NCI-H510A treated with DMSO at 0.1 percent for 48 hours (cell line): ENCODE measurements at places on chromosomes 12 and 14.

DNA sequence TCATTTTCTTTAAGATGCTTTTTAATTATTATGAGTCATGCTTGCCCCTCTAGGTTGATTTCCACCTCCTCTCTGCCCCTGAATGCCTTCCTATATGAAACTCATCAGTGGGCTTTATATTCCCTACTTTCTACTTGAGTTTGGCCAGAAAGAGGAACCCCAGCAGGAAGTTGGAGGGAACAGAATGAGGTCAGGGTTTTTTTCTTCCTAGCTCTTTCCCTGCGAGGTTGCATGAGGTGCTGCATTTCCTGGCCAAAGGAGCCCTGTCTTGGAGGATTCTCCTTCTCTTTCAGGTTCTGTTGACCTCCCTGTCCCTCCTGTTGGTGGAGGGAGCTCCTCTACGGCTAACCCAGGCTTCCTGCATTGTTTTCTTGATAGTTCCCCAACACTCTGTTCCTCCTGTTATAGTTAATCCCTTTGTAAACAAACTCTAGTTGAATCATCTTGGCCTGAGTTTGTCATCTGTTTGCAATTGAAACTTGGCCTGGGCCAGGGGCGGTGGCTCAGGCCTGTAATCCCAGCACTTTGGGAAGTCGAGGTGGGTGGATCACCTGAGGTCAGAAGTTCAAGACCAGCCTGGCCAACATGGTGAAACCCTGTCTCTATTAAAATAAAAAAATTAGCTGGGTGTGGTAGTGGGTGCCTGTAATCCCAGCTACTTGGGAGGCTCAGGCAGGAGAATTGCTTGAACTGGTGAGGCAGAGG, 15.3 kb upstream of the SPIC start:
- peak; percentile 81 for DNase-seq

DNA sequence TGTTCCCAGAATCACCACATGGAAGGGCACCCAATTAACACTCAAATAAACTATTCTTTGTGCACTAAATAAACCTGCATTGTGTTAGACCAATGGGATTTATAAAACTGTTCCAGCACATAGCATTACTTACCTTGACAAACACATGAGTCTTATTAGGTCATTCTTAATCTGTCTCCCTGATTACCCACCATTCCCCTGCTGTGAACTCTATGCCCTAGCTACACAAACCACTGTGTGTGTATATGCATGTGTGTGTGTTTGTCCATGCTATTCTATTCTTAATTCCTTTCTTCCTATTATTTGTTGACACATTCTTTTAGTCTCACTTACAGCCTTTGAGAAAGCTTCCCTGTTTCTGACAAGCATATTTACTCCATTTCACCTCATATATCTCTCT, 303.6 kb upstream of the GARIN6 start:
- DNase-seq: no peak

DNA sequence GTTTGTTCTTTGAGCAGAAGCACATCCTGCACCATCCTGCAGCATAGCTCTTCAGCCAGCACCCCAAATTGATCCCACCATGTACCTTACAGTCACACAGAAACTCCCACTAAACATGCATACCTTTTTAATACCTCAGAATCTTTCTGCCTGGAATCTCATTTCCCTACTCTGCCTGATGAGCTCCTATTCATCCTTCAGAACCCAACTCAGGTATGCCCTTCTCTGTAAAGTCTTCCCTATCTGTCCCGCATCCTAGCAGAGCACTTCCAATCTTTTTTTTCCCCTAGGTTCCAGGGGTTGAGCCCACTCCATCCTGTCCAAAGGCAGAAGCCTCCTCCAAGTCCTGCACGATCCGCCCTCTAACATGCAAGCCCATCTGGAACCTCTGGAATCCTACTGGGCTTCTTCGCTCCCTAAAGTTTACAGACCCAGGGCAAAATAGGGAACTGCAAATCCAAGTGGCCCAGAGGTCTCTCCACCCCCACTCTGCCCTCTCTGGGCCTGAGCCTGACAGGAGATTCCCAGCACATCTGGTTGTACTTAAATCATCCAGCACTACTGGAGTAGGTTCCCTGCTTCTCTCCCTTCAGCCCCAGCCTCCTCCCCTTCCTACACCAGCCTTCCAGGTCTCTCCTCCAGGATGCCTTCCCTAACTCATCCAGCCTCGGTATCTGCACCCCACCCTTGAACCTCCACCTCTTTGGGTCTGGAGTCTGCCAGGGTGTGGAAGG, 4.1 kb upstream of the FIGNL2 start:
- no peak for DNase-seq

DNA sequence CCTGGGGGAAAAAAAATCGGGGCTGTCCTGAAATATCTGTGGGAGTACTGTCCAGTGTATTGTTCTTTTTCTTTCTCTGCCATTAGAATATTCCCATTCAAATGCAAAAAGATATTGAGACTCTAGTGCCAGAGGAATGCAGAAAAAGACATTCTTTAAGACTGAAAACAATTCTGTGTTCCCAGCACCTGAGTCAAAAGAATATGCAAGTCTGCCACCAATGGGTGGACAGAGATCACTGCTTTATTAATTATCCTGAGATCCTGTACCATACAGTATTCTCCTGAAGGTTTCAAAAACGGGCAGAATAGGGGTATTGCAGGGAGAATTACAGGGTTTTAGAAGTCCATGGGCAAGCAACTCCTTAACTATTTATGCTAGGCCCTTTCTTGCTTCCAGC, 361.8 kb downstream of the C12orf50 start:
- peak; percentile 56 for DNase-seq

DNA sequence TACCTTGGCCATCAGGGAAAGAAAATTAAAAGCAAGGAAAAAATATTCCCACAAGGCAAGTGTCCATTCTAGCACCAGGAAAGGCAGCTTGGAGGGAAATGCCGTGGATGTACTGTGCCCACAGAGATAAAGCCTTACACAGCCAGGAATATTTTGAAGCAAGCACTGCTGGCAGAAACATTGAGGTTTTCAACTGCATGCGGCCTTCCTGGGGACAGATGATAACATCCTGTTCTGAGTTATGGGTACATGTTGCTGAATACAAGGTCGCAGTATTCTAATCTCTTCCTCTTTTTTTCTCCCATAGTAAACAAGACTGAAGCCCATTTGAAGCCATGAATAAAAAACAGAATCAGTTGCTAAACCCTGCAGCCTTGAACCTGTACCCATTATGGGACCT, 197.1 kb downstream of the BTG1 start:
- no peak for DNase-seq

- no peak for DNase-seq
Measured at GRCh38 chr12:61781021-61781581, 479.1 kb upstream of the USP15 start.

DNA sequence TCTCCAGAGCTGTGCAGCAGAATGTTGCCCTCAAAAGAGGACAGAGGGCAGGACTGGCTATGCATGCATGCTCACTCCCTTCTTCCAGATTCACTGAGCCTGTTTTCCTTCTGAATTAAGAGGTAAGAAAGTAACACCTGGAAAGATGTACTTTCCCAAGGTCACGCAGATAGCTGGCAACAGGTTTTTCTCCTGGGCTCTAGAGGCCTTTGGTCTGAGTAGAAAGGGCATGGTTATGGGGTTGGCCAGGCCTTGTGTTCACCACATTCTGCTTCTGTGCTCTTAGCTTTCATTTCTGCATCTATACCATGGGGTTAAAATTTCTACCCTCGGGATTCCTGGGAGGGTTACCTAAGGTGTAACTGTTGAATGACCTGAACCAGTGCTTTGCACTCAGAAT, 57.5 kb downstream of the RASSF3 start:
- no peak for DNase-seq

DNA sequence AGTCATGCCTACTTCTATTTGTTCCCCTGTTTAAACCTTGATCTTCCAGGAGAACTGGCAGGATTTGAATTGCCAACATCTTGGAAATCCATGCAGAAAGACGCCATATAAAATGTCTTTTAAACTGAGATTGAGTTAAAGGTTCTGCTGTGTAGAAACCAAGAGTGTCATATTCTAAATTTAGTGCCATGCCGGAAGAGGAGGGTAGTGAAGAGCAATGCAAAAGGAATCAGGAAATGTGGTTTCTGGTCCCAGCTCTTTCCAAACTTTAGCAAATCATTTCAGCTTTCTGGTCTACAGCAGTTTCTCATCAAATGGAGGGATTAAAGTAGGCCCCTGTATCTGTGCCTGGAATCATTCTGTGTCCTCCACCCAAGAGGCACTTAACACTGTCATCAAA, 85.7 kb downstream of the BTG1 start:
- DNase-seq: no peak

GRCh38 chr14:28666961-28667360, 99.6 kb upstream of the FOXG1 start:
- no peak for DNase-seq

GRCh38 chr14:74558655-74559054, 53.4 kb downstream of the LTBP2 start:
- DNase-seq: no peak

- no peak for DNase-seq
Measured at GRCh38 chr12:122560138-122560537, 33.1 kb downstream of the KNTC1 start.

GRCh38 chr14:47009615-47010014, 358.0 kb upstream of the RPL10L start:
- DNase-seq: no peak

- DNase-seq: no peak
Measured at GRCh38 chr12:47610686-47611252, 95.1 kb downstream of the RPAP3 start.

DNA sequence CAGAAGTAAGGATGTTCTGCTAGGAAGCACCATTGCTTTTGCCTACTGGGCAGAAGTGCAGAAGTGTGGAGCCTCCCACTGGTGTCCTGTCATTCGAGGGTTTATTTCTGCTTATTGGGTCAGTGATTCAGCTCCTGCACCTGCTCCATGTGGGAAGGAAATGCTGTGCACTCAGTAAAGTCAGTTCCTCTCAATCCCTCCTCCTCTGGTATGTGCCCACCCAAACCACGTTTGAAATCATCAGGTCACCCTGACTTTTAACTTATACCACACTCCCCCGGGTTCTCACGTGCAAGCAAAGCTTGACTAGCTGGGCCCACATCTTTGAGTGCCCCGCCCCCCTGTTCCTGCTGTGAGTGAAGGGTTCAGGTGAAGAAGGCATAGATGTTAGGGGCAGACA, 223.7 kb downstream of the CHST11 start:
- no peak for DNase-seq

- no peak for DNase-seq
Measured at GRCh38 chr12:49968471-49968870, 4.3 kb upstream of the AQP6 start.

- no peak for DNase-seq
Measured at GRCh38 chr12:118645219-118645618, 268.9 kb downstream of the SUDS3 start.

- DNase-seq: no peak
Measured at GRCh38 chr14:71388862-71389261, 481.6 kb downstream of the PCNX1 start.

GRCh38 chr14:98278800-98279199, 993.2 kb downstream of the BCL11B start:
- DNase-seq: no peak

- DNase-seq: no peak
Measured at GRCh38 chr12:18239526-18239925, 21.8 kb upstream of the PIK3C2G start.

DNA sequence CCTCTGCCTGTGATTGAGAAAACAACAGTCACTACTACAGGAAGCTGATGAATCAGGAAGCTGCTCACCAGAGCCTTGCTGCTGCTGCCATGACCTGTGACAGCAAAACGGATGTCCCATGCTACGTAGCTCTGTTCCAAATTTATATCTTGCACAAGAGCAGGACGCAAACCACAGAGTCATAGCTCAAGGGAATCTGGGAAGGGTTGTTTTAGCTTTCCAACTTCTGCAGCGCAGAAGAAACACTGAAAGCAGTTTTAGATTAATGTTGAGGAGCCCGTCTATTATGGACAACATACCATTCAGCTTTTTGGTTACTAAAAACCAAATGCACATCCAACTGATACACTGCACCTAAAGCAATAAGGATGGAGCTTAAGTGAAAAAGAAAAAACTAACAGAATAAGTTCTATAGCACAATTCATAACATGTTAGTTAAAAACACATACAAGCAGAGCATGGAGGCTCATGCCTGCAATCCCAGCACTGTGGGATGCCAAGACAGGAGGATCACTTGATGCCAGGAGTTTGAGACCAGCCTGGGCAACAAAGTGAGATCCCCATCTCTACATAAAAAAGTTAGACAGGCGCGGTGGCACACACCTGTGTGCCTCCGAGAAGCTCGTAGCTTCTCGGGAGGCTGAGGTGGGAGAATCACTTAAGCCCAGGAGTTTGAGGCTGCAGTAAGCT, 1.7 kb upstream of the ANKRD33 start:
- DNase-seq: no peak

DNA sequence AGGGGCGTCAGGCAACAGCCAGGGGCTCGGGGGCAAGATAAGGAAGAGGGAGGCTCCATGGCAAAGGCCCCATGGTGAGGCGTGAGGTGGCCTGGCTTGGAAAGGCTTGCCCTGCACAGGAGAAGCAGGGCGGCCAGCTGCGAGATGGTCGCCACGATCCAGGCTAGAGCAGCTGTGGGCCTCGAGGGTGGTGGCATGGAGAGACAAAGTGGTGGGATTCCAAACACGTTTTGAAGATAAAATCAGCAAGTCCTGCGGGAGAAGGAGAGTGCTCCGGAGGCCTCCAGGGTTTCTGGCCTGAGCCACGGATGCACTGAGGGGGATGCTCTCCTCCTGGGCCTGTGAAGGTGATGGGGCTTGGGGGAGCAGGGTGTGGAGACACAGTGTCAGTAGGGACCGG, 20.5 kb upstream of the DLK1 start:
- no peak for DNase-seq

DNA sequence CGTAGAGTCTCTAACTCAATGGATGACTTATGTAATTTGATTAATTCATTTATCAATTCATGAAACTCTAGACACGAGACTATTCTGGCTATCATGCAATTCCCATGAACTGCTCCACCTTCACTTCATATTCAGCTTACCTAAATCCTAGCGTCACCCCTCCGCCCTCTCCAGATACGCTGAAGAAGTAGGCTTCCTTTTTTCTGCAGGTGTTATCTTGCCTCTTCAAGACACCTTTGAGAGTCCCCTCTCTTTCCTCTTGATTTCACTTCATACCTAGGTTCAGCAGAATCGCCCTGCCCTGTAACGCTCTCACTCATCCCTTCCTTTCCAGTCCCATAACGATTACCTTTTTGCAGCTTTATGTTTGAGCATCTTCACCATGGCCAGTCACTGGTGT, 4.0 kb upstream of the RNASE4 start:
- no peak for DNase-seq

- DNase-seq: no peak
Measured at GRCh38 chr14:94237983-94238382, 55.1 kb downstream of the SERPINA10 start.

DNA sequence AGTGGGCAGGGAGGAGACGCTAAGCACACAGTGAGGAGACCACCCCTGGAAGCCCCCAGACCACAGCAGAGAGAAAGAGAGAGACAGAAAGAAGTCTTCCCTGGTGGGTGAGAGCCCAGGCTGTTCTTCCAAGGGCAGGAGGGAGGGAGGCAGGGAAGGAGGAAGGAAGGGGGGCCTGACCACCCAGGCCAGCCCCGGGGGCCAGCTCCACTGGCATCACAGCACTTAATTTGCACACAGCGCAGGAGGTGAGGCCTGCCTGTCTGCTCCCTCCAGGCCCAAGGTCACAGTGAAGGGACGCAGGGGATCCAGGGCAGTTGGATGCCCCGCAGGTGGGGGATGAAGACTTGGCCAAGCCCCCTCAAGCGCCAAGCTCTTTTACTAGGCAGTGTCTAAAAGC, 141.9 kb upstream of the C14orf180 start:
- DNase-seq: no peak
